ENCODE measurements at places on chromosomes 4 and X.

- no peak for DNase-seq
Measured at GRCh38 chrX:23661671-23662070, 5.6 kb upstream of the PRDX4 start.

GRCh38 chr4:148152868-148153625 is 289.2 kb downstream of the NR3C2 start:
- DNase-seq, result no peak

GRCh38 chrX:34810364-34810763 is 132.2 kb upstream of the FAM47B start:
- DNase-seq, result no peak

DNA sequence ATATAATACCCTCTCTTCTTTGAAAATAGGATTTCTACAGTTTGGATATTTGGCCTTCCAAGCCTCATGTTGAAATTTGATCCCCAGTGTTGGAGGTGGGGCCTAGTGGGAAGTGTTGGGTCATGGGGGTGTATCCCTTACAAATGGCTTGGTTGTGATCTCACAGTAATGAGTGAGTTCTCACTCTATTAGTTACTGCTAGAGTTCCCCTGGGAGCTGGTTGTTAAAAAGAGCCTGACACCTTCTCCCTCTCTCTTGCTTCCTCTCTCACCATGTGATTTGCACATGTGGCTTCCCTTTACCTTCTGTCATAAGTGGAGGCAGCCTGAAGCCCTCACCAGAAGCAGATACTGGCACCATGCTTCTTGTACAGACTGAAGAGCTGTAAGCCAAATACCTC is 73.9 kb downstream of the HDAC8 start:
- no peak for DNase-seq

DNA sequence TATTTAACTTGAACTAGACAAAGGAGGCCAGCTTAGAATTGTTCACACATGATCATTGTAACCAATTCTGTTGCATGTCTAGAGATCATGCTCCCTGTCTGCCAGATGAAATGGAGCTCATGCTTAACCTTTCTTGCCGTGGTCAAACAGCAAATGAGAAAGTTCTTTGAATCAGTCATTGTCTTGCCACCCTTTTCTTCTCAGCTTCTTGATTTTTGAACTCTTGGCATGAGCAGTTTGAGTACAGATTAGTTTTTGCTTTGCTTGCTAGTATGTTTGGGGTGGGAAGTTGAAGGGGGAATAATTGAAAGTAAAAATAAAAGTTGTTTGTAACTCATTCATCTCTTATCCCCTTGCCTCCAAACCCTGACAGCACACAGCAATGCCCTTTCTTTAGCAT is 4.7 kb downstream of the MTM1 start:
- DNase-seq, result no peak

- no peak for DNase-seq
Measured at GRCh38 chrX:147737690-147738089, 174.0 kb upstream of the FMR1 start.

DNA sequence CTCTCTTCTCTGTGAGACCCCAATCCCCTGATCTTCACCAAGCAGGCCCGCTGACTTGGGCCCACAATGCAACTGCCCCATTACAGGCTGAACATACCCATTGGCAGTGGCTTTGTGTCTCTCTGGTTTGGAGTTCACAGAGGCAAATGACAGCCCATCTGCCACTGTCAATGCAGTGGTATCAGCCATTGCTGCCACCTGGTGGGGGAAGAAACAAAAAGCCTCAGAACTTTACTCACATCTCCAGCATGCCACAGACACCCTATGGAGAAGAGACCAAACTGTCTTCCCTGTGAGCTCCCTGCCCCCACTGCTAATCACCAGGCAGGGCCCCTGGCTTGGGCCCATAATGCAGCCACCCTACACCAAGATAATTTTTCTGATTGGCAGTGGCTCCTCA is 729.3 kb upstream of the ACTRT1 start:
- no peak for DNase-seq

- DNase-seq, result no peak
Measured at GRCh38 chrX:126141014-126141413, 25.1 kb downstream of the DCAF12L2 start.

DNA sequence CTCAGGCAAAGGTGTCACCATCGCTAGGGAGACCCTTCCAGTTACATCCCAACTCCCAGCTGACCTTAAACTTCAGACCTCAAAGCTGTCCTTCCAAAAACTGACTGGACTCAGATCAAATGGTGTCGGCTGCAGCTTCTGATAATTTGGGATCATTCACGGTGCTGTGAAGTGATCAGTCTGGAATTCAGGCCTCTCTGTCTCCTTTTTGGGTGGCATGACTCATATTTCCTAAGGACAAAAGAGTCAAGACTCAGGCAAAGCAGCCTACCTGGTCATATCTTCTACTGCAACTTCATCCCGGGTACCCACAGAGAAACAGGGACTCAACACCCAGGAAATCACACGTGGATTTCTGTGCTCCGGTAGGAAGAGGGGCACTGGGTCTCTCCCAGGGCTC is 87.6 kb downstream of the SORCS2 start:
- no peak for DNase-seq

DNA sequence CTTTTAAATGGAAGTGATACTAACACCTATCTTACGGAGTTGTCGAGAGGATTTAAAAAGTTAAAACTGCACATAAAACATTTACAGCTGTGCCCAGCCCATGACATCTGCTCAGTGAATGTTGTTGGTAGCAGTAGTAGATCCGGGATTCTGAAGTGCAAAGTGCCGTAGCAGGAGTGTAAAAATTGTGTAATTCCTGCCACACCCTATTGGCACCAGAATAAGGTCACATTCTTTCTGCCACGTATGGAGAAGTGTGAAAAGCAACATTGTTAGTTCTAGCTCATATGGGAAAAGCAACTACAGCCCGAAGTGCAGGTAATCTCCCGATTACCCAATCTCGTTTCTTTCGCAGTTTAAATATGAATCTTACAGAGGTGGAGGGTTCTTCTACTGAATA is 31.2 kb downstream of the PRIMPOL start:
- no peak for DNase-seq

GRCh38 chr4:156790866-156791265 is 180.7 kb downstream of the PDGFC start:
- DNase-seq, result no peak

GRCh38 chr4:109966891-109967481 is 54.3 kb downstream of the EGF start:
- no peak for DNase-seq

DNA sequence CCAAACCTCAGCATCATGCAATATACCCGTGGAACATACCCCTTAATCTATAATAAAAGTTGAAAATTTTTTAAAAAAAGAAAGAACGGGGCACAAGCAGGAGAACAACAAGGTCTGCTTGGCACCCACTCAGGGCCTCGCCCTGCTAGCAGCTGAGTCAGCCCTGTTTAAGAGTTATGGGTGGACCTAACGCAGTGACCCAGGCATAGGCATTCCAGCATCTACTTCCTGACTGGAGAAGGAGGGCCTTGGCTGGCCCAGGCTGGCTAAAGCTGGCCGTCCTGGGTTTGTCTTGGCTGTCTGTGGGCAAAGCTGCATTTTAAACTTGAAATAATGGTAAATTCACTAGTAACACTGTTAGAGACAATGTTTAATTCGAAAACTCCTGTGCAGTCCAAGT is 236.7 kb upstream of the PGRMC2 start:
- DNase-seq, result no peak
